ENCODE measurements at places on chromosomes 4 and X.
A peak's percentile ranks its signal among the peaks of the same experiment; 100 is the strongest.

GRCh38 chrX:138692591-138692990 lies 18.9 kb downstream of the FGF13 start:
- no peak for DNase-seq

DNA sequence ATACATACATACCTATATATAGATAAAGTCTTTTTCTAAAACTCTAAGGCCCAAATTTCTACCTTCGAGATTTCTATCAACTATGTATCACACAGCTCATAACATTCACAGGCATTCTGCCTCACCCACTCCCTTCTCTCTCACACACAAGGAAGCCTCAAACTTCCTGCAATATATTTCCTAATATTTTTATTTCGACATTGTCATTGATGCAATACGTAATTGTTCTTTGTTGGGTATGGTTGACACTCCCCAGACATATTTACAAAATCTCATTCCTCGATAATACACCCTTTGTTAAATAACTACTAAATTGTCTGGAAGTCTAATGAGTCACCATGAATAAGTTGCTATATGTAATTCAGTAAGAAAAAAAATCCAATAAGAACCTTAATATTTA lies 143.5 kb downstream of the HNRNPD start:
- no peak for DNase-seq

DNA sequence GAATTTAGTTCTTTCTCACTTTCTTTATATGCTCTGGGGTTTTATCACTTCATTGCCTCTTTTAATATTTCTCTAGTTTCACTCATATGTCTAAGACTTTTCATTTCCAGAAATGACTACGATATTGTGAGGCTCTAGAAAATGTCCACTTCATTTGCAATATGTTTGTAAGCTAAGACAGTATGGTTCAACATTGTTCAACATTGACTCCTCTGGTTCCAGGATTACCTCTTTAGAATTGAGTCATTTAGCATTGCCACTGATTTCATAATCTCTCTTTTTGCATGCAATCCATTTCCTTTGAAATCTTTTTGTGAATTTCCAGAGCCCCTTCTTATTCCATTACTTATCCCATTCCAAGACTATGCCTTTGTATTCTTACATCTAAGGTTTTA lies 32.3 kb downstream of the BBS12 start:
- DNase-seq = no peak

DNA sequence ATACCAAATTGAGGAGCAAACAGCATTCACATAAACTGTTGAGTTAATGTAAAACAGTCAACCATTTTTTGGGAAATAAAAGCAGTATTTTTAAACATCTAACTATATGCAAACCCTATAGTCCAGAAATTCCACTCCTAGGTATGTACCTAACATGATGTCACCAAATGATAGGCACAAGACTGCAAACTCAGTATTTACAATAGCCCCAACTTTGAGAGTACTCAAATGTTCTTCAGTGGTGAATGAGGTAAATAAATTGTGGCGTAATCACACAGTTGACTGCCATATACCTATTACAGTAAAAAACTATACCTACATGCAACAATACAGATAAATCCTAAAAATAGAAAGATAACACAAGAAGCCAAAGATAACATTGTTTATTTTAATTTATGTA lies 1243.8 kb upstream of the ADGRL3 start:
- no peak for DNase-seq

- no peak for DNase-seq
Measured at GRCh38 chr4:128424527-128425497, 137.2 kb upstream of the PGRMC2 start.

- no peak for DNase-seq
Measured at GRCh38 chrX:65933085-65933589, 106.7 kb downstream of the VSIG4 start.

GRCh38 chr4:87461281-87461700 lies 38.9 kb downstream of the NUDT9 start:
- no peak for DNase-seq

DNA sequence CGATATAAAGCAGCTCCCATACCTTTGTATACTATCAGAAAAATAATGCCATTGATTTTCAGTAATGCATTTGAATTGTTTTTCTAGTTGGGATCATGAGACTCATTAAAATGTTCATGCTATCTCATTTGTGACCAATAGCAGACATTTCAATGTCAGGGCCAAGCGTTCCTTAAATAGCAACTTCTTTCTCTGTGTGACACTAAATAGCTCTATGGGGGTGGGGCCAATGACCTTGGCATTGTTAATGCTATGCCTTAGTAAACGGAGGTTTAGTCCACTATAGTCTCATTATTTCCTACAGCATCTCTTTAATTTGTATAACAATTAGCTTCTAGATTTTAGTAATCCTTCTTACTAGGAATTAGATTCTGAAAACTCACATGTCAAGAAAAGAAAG lies 48.6 kb upstream of the ARHGAP24 start:
- no peak for DNase-seq

- DNase-seq = no peak
Measured at GRCh38 chr4:55574252-55574651, 17.8 kb downstream of the PDCL2 start.

- no peak for DNase-seq
Measured at GRCh38 chrX:31245714-31246113, 173.9 kb upstream of the FTHL17 start.

- DNase-seq = no peak
Measured at GRCh38 chr4:101019941-101020401, 327.4 kb downstream of the PPP3CA start.

GRCh38 chr4:119939071-119939995 lies 127.3 kb downstream of the MAD2L1 start:
- no peak for DNase-seq

GRCh38 chr4:119313237-119313636 lies 8.7 kb downstream of the FABP2 start:
- no peak for DNase-seq

DNA sequence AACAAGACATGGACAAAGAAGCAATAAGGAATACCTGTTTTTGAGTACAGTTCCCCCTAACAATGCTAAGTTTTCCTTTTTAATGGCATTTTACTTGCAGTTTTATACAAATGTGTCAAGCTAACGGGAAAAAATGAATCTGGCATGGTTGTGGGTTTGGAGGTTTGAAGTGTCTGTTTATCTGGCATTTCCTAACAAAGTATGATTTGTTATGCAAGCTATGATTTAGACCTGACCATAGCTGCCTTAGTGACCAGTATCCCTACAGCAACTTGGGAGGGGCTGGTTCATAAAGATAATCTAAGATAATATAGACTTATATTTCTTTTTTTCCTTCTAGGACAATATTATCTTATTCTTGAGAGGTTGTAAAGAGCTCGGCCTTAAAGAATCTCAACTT lies 60.6 kb downstream of the LIMCH1 start:
- DNase-seq = no peak

- no peak for DNase-seq
Measured at GRCh38 chr4:139559089-139559479, 3.1 kb upstream of the SETD7 start.

DNA sequence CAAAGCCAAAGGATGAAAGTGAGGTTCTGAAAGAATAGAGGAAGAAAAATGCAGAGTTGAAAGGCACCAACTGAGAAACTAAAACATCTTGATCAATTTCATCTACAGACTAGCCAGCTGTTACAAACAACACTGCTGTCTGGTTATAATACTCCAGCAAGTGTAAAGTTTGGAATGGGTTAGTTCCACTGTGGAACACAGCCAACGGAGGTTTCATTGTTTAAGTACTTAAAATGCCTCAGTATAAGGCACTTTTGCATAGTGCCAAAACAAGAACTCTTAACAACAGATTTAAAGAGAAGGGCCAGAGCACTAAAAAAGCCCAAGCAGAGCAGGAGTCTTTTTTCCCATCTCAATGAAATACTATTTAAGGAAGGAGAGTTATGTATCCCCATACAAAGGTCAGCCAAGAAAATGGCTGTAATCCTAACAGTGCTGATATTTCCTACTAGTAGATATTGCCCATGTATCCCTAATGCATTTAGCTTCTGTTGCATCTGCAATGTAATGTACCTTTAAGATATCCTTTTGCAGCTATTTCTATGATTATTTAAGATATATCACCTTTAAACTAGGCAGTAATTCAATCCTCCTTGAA lies 16.5 kb downstream of the ACSL4 start:
- DNase-seq = no peak

DNA sequence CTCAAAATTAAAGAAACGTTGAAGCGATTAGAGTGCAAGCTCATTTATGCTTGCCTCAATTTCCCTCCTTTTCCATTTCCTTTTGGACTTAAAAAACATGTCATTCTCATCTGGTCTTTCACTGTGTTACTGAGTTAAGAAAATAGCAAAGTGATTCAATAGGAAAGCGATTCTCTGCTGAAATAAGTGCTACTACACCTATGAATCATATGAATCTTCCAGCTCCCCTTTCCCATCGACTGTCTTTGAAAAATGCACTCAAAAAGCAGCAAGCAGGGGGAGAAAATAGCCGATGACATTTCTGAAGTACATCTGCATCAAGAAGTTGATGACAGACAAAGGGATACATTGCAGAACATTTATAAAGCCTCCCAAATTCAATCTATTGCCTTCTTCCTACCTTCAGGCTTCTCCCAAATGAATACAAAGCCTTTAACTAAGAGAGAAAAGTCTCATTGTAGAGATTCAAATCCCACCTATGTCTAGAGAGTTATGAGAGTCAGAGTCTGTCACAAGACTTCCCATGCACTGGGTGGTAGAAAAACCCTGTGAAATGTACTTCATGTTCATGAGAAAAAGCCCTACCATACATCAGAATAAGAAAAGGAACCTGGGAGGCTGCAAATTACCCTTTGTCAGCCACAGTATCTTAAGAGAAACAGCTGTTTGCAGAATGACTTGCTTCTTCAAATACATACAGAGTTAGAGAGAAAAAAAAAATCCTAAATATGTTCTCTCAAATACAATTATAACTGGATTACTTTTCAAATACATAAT lies 78.9 kb downstream of the MBNL3 start:
- DNase-seq = no peak

- DNase-seq = no peak
Measured at GRCh38 chr4:108878806-108879205, 116.0 kb upstream of the ETNPPL start.

DNA sequence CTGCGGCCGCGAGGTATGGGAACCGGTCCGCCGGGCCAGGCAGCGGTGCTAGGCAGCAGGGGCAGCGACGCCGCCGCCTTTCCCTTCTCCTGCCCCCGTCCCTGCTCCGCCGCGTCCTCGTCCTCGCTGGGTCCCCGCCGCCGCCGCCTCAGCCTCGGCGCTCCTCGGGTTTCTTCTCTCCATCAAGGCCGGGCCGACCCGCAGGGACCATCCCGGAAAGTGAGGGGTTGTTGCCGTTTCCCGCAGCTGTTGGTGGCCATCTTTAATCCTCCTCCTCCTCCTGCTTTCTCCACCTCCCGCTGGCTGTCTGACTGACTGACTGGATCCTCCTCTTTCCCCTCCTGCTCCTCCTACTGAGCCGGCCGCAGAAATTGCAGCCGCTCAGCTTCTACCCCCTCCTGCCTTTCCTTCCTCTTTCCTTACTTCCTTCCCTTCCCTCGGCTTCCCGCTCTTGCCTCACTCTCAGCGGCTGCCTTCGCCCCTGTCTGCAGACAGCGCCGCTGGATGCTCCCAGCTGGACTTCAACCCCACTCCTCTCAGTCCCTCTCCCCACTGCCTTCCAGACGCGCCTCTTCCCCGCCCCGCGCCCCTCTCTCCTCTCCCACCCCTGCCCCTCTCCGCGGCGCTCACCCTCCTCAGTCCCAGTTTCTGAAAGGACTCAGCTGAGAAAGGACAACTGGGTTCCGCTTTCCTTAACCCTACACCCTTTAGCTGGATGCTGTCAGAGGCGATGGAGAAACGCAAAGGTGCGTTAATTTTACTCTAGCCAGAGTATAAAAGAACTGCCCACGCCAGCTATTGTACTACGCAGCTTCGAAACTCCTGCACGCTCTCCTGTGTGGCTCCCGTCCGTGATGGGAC lies at the start of gene WDFY3:
Gene WDFY3, minus strand, starts transcription at position 309 of the 861 bp plus-strand sequence. CDS start 106,099 bp downstream, outside the sequence.
- DNase-seq = peak; percentile 86

GRCh38 chr4:176999935-177000543 lies 207.3 kb upstream of the VEGFC start:
- no peak for DNase-seq

- no peak for DNase-seq
Measured at GRCh38 chr4:21986307-21986706, 37.7 kb upstream of the KCNIP4 start.

GRCh38 chrX:38221391-38221929 lies 789 bp upstream of the SRPX start:
- DNase-seq = no peak

DNA sequence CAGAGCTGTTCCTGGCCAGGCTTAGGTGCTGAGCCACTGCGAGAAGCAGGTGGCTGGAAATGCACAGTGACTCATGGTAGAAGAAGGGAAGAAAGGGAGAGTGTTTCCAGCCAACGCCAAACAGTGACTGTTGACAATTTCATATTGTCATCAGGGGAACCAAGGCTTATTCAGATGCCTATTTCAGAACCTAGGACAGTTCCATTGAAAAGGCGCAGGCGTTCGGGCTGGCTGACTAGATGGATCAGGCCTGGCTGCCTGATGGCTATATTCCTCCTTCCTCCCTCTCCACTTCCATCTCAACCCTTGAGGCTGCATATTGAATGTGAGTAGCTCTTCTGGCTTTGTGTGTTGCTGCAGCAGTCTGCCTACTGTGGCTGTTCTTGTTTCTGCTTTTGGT lies 73.0 kb upstream of the FRMPD4 start:
- no peak for DNase-seq

GRCh38 chr4:183563874-183564273 lies 59.0 kb downstream of the ING2 start:
- DNase-seq = no peak

DNA sequence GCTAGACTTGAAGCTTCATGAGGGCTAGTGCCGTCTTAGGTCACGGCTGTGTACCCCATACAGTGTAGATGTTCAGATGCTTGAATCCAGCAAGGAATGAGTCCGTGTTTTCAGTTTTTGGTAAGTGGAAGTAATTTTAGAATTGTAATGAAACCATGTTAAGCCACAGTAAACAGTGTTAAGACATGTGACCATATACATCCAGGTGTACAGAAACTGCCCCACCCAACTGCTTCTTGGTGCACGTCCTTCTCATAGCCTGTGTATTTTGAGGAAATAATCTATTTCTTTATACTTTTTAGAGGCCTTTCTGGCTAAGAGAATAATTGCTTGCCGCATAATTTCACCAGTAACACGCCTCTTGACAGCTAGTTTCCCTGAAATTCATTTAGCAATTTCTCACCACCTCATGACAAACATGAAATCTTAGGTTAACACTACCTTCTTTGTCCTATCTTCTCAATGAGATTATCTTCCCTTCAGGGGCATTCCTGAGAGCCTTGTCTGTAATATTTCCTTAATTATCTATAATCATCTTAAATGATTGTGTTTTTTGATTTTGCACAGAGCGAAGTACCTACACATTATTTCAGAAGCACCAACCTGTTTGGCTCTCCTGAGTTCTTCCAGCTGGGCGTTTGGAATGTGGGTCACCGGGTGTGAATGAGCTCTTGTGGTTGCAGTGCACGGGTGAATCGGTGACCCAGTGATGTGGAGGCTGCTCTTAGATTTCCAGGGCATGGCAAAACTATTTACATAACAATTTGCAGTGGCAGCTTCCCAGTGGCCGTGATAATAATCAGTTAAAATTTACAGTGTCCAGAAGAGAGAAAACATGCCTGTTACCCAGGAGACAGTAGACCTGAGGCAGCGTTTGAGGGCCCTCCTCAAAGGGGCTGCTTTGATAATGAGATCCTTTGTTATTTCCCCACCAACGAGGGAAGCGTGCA lies 50.2 kb upstream of the TADA2B start:
- DNase-seq = no peak

GRCh38 chr4:73197220-73197619 lies 61.4 kb downstream of the ANKRD17 start:
- DNase-seq = no peak

All from Right ventricle myocardium superior (tissue), 1 donor.